ENCODE measurements at places on chromosomes 4 and X.

GRCh38 chrX:69718102-69718501 lies 102.2 kb downstream of the EDA start:
- no peak for DNase-seq

DNA sequence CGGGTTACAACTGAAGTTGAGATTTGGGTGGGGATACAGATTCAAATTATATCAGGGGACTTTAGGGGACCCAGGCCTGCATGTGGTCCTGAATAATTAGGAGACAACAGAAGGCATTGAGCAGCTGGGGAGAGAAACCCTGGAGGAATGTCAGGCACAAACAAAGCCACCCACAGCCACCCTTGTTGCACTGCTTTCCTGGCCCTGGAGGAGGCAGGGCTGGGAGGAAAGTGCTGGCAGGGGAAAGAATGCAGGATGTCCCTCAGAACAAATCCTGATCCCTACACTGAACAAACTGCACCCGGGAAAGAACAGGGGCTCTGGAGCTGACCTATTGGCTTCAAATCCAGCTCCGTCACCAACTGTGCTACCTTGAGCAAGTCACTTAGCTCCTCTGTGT lies 214.1 kb upstream of the ATP6AP2 start:
- no peak for DNase-seq

- no peak for DNase-seq
These were observed 46.5 kb downstream of the CWH43 start for GRCh38 chr4:49032440-49033161.

GRCh38 chrX:30804462-30804861 lies 84.6 kb downstream of the TAB3 start:
- no peak for DNase-seq

- DNase-seq: no peak
These were observed 81.5 kb downstream of the RCHY1 start for GRCh38 chr4:75432683-75433082.

DNA sequence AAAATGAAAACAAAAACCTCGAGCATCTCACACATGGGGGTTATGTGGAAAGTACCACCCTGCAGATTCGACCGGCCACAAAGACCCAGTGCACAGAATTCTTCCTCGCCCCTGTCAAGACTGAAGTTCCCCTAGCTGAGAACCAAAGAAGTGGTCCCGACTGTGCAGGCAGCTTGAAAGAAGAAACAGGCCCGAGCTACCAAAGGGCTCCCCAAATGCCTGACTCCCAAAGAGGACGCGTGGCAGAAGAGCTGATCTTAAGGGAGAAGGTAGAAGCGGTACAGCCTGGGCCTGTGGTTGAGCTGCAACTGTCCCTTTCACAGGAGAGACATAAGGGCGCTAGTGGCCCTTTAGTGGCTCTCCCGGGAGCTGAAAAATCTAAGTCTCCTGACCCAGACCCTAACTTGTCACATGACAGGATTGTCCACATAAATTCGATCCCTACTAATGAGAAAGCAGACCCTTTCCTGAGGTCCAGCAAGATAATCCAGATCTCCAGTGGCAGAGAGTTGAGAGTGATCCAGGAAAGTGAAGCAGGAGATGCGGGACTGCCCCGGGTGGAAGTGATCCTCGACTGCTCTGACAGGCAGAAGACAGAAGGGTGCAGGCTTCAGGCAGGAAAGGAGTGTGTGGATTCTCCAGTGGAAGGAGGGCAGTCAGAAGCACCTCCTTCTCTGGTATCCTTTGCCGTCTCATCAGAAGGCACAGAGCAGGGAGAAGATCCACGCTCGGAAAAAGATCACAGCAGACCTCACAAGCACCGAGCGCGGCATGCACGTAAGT lies 108.8 kb upstream of the MYOZ2 start:
- no peak for DNase-seq

GRCh38 chr4:86895692-86896488 lies 3.7 kb upstream of the C4orf36 start:
- no peak for DNase-seq

DNA sequence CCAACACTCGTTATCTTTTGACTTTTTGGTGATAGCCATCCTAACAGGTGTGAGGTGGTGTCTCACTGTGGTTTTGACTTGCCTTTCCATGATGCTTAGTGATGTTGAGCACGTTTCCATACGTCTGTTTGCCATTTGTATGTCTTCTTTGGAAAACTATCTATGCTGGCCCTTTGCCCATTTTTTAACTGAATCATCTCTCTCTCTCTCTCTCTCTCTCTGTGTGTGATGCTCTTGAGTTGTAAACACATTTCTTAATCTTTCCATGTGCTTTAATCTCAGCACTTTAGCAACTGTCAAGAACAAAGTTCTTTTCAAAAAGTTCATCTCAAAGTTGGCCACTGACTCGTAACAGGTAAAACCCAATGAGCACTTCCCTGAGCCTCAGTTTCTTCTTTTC lies 10.5 kb downstream of the SORBS2 start:
- DNase-seq: no peak

GRCh38 chr4:25569716-25570115 lies 85.9 kb upstream of the SLC34A2 start:
- no peak for DNase-seq

DNA sequence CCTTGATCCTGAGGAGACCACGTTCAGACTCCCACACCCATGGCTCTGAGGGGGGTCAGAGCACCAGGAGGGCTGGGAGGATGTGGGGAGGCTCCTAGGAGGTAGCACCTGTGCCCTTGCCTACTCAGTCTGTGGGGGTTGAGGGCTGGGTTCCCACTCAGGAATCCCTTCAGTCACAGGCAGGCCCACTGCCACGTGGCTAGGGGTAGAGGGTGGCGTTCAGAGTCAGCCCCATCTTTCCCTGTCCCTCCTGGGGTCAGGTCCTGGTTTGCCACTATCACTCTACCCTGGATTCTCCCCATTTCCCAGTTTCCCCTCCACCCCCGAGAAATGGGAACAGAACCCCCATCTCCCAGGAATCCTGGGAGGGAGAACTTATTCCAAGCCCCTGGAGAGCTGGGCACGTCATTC lies 111.3 kb downstream of the PSAPL1 start:
- DNase-seq: no peak

GRCh38 chr4:56067826-56068225 lies 119.1 kb downstream of the CEP135 start:
- DNase-seq: no peak

- DNase-seq: no peak
These were observed 212.7 kb downstream of the KCTD8 start for GRCh38 chr4:44235897-44236296.

DNA sequence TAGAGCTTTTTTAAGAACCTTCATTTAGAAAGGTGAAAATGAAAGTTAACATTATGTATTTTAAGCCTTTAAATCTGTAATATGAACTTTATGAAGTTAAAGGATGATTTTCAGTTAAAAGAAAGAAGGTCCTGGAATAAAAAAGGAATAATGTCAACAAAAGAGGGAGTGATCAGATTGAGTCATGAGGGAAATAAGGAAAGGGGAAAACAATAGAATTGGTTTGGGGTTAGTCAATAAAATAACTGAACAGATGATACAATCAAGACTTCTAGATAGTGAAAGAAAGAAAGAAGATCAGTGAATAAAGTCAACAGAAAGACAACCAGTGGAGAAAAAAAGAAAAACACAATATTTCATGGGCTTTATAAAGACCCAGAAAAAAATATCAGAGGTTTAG lies 291.6 kb upstream of the ARSJ start:
- DNase-seq: no peak

GRCh38 chrX:17812763-17813162 lies 48.3 kb downstream of the RAI2 start:
- DNase-seq: no peak

GRCh38 chrX:40058719-40059118 lies 39.0 kb downstream of the BCOR start:
- DNase-seq: no peak

GRCh38 chrX:68920561-68920960 lies 91.7 kb downstream of the EFNB1 start:
- DNase-seq: no peak

- DNase-seq: no peak
These were observed 168.8 kb upstream of the FAM47A start for GRCh38 chrX:34300871-34301270.

GRCh38 chr4:98448908-98449307 lies 187.7 kb downstream of the RAP1GDS1 start:
- DNase-seq: no peak

GRCh38 chr4:130172156-130172555 lies 1076.2 kb downstream of the C4orf33 start:
- no peak for DNase-seq

DNA sequence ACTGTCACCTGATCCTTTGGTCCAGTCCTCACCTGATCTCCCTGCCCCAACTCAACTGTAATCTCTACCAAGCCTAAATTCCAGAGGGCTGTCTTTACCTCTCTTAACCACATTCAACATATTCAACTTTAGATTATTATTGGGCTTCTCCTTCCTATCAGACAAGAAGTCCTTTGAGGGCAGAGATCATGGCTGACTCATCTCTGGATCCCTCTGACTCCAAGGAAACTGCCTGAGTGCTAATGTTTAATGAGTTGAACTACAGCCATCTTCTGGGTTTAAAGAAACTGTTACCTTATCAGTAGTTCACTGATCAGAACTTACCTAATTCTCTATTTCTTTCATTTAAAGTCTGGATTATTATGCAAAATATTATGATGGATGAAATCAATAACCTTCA lies 135.7 kb downstream of the GPC3 start:
- DNase-seq: no peak

GRCh38 chr4:52837716-52838558 lies 24.2 kb upstream of the RASL11B start:
- no peak for DNase-seq

- no peak for DNase-seq
These were observed 62.7 kb downstream of the KDM6A start for GRCh38 chrX:44935640-44936039.

DNA sequence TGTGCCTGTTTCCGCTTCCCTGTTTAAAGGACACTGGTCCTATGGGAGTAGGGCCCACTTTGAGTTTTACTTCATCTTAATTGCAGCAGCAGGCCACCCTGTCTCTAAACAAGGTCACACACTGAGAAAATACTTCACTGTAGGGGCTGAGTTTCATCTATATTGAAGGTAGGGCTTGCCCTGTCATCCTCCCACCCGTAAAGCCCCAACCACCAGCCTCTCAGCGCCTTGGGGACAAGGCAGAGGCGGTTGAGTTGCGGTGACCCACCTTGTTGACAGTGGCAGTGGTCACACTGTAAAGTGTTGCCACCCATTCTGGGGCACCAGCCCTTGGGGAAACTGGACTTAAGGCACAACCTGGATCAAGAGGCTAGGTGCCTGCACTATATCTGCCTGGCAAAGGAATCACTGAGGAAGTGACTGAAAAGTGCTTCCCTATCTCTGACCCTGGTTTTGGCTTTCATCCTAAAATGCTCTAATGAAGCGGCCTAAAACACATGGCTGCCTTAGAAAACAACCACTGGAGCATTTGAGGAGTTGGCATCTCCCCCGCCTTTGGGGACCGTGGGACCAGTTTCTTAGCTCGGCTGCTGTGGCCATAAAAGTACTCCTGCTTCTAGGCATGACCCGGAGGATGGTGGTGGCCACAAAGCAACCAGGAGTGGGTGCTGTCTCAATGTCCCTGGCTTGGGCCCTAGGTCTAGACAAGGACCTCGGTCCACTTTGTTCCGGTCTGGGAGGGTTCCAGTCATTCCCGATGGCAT lies 7.8 kb upstream of the WDR1 start:
- no peak for DNase-seq

DNA sequence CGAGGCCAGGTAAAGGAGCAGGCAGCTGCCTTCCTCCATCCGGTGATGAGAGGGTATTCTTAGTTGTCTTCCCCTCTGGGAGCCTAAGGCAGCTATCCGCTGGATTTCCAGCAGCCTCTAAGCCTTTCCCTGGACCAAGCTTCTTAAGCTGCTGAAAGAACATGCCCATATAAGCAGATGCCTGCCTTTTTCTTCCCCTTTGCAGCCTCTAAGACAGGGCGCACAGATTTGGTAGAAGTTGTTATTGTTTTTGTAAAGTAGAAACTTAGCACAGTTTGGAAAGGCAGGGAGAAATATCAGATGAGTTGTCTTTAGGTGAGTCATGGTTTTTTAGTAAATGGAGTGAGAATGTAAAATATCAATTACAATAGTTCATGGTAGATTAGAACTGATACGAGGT lies 210.8 kb downstream of the ARHGAP10 start:
- no peak for DNase-seq

GRCh38 chrX:109952050-109952449 lies 50.9 kb upstream of the TMEM164 start:
- no peak for DNase-seq

DNA sequence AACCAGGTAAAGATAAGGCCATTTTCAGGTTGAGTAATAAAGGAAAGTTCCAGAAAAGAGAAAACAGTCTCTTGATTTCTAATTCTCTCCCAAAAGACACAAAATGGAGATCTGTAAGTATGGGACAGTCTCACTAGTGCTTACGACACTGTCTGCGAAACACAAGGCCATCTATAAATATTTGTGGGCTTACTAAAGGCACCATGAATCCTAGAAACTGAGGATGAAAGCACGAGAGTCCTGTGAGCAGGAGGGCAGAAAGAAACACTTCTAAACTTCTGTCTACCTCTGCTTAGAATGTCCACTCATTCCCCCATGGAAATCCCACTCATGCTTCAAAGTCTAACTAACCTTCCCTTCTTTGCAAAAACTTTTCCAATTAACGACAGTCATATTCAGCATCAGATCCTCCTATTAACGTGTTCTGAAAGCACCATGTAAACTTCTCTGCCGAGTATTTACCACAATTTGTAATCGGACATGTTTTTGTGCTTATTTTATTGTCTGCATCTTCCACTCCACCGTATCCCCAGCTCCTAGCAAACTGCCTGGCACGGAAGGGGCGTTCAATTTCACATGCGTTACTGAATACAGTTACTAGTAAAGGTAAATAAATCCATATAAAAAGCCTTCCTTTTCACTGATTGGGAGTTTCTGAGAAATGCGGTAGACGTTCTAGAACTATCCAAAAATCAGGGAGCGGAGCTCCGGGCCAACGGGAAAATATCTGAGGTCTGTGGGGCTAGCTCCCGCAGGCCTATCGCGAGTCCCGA lies 665 bp downstream of the PSMD10 start:
- no peak for DNase-seq

GRCh38 chr4:25753239-25753638 lies 97.6 kb downstream of the SLC34A2 start:
- no peak for DNase-seq

DNA sequence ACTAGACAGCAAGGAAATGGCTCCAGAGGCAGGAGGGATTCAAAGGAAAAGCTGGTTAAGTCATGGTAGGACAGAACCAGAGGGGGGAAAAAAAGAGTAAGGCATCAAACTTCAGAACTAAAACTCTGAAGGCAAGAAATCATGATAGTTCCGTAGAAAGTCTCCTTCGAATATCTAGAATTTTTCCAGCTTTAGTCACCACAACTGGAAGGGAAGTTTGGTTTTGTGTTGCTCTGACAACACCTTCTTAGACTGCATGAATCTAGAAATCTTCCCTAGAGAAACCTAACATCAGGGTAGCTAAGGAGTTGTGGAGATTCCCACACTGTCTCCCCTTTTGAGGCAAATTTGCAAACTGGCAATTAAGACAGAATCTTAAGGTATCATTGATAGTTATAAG lies 33.7 kb downstream of the AMMECR1 start:
- no peak for DNase-seq

DNA sequence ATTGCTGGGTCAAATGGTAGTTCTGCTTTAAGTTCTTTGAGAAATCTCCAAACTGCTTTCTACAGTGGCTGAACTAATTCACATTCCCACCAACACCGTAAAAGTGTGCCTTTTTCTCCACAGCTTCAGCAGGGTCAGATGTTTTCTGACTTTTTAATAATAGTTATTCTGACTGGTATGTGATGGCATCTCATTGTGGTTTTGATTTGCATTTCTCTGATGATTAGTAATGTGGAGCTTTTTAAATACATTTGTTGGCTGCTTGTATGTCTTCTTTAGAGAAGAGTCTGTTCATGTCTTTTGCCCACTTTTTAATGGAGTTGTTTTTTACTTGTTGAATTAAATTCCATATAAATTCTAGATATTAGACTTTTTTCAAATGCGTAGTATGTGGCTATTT lies 257.5 kb upstream of the ANKRD50 start:
- DNase-seq: no peak

All from activated T-cell treated with anti-CD3 and anti-CD28 coated beads for 1 hour (primary cell).